Sigmoid colon (tissue), 7 donors: ENCODE measurements at places on chromosomes 5 and 9. TPM values are rescaled to one million over a fixed set of nuclear protein-coding genes. Genes with fewer than 3 reads are reported as not detected.

Gene GIN1
- 7.8 TPM for total RNA-seq

DNA sequence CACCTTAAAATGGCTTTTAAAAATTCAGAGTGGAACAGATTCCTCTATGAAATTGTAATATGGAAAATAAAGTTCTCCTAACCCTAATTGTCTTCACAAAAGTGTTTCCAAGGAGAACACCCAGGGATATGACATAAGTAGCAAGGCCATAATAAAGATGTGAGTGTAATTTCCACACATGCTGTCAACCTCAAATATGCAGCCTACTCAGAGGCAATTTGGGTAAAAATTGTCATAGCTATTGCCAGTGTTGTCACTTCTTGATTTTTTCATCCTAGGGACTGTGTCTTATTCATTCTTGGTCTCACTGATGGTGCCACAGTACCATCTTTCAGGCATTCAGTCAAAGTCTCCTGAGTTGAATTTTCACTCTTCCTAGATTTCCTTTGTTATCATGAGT lies 100.3 kb downstream of the PPP2R2B start:
- H3K27ac ChIP-seq, result no peak overlapping the region
- no peak overlapping the region for H3K4me3 ChIP-seq
- DNase-seq, result no peak

DNA sequence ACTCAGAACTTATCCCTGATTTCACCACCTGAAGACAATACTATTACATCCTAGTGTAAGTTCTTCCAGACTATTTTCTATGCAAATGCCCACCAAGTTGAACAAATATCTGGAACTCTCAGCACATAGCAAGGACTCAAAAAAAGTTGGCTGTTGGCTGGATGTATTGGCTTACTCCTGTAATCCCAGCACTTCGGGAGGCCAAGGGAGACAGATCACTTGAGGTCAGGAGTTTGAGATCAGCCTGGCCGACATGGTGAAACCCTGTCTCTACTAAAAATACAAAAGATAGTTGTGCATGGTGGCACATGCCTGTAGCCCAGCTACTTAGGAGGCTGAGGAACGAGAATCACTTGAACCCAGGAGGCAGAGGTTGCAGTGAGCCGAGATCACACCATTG lies 15.0 kb upstream of the VPS13A start:
- no peak for DNase-seq
- no peaks in the 10 kb centered on the region for H3K36me3 ChIP-seq
- H3K4me1 ChIP-seq, result no peaks in the 10 kb centered on the region
- no peak overlapping the region for H3K27ac ChIP-seq

Gene CATSPER3
- not detected for total RNA-seq

DNA sequence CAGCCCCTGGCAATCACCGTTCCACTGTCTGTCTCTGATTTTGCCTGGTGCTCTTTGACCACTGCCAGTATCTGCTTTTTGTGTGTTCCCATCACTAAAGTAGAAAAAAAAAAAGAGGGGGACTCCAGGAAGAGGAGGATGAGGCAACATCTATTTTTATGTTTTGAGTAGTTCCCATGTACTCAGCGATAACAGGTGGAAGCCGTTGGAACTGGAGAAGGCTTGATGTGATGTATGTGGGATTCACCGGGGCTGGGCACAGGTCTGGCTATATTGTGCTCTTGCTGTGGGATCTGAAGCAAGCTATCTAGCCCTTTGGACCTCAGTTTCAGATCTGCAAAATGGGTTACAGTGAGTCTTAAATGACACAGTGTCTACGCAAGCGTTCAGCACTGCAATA lies 104.9 kb downstream of the SLIT3 start:
- no peak overlapping the region for H3K27ac ChIP-seq
- H3K4me3 ChIP-seq, result no peak overlapping the region
- no peaks in the 10 kb centered on the region for H3K27me3 ChIP-seq
- H3K4me1 ChIP-seq, result no peaks in the 10 kb centered on the region

DNA sequence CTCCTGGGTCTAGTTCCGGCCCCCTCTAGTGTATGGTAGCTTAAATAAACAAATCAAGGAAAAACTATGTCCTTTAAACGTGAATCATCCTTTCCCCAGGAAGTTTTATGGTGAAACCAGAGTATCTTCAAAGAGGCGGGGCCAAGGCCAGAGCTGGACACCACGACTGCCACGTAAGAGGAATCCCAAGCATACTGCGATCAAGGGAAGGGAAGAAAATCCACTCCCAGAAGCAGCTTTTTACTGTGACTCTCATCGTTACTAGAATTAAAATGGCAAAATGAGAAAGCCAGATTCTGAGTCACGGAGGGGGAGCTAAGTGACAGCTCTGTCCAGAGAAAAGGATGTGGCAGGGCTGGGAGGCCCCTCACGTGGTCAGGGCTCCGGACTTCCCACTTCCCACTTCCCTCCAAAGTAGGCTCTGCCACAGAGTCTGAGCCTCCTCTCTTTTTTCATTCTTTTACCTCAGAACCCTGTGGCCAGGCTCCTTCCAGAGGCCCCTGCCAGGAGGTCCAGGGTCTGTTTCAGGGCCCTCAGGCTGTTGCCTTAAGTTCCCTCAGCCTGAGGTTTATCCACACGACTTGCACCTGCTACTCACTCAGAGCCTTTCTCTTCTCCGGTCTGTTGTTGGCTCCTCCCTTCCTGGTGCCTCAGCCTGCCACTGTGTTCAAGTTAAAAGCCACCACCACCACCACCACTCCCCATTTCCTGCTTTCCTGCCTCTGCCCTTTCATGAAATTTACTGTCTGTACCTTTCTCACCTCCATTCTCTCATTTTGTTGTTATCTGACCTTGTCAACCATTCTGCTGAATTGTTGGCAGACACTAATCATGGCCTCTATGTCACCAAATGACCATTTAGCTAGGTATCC lies 1.4 kb upstream of the GLRX start:
- peak; percentile 92 for DNase-seq
- H3K27ac ChIP-seq, result peak overlapping the region; percentile 84
- no peaks in the 10 kb centered on the region for H3K4me1 ChIP-seq
- no peaks in the 10 kb centered on the region for H3K27me3 ChIP-seq
- H3K4me3 ChIP-seq, result peak overlapping the region; percentile 63
- no peaks in the 10 kb centered on the region for H3K36me3 ChIP-seq

- H3K27ac ChIP-seq, result no peak overlapping the region
- H3K27me3 ChIP-seq, result no peaks in the 10 kb centered on the region
- H3K36me3 ChIP-seq, result no peaks in the 10 kb centered on the region
- H3K4me1 ChIP-seq, result no peaks in the 10 kb centered on the region
- no peak overlapping the region for H3K4me3 ChIP-seq
Observed at GRCh38 chr5:18179579-18179978, 545.3 kb downstream of the TAF11L14 start.

- no peaks in the 10 kb centered on the region for H3K27me3 ChIP-seq
- no peak overlapping the region for H3K27ac ChIP-seq
- H3K4me3 ChIP-seq, result no peak overlapping the region
Observed at GRCh38 chr5:113031104-113031503, 54.5 kb downstream of the DCP2 start.

- no peak overlapping the region for H3K27ac ChIP-seq
- H3K4me1 ChIP-seq, result no peaks in the 10 kb centered on the region
- H3K36me3 ChIP-seq, result no peaks in the 10 kb centered on the region
Observed at GRCh38 chr5:162911873-162912272, 525.5 kb upstream of the CCNG1 start.

DNA sequence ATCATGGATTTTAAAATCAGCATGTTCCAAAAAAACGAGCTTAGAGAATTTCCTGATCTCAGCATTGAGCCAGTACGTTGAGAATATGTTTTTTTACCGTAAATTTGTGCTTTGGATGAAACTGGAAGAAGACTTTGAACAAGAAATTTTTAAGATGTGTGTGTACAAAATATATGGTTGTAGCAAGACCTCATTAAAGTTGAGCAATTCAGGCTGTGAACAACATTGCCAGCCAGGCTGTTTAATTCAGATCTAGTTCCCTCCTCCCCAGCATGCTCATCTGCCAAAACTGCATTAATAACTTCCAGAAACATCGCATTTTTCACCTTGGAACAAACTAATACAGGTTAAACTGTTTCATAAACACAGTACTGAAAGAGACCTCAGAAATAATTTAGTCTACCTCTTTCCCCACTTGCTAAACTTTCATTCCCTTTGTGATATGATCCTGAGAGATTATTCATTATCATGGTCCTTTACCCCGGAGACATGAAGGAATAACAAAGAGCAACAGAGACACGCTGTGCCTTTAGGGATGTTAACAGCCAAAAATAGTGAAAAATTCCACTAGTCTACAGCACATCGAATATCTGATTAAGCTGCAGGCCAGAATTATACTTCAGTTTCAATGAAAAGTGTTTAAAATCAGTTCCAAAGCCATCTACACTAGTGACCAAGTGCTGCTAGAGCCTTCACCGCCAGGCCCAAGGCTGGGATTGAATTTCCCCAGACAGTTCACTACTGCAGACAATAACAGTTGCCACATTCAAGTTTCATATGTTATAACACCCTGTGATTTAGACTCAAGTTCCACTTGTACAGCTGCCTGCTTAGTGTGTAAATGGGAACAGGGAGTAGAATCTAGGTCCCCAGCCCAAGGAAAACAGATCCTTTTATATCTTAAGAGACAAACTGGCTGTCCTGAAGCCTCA lies 89.6 kb downstream of the EFNA5 start:
- H3K36me3 ChIP-seq, result no peaks in the 10 kb centered on the region
- no peaks in the 10 kb centered on the region for H3K4me1 ChIP-seq
- no peak overlapping the region for H3K4me3 ChIP-seq
- H3K27ac ChIP-seq, result peak overlapping the region; percentile 43

- no peak overlapping the region for H3K27ac ChIP-seq
- no peaks in the 10 kb centered on the region for H3K4me1 ChIP-seq
Observed at GRCh38 chr5:80059354-80059980, 24.3 kb downstream of the THBS4 start.

Gene NHP2
- 165 TPM for total RNA-seq

Gene OR1J2
- 0.68 TPM for total RNA-seq
